Stimulated activated CD8-positive, alpha-beta memory T cell treated with anti-CD3 and anti-CD28 coated beads, Interleukin-12 subunit alpha, Interleukin-12 subunit beta, amount 100 ng/mL, for 4 hours (primary cell): ENCODE measurements at places on chromosomes 4 and X.
A peak's percentile ranks its signal among the peaks of the same experiment; 100 is the strongest.

DNA sequence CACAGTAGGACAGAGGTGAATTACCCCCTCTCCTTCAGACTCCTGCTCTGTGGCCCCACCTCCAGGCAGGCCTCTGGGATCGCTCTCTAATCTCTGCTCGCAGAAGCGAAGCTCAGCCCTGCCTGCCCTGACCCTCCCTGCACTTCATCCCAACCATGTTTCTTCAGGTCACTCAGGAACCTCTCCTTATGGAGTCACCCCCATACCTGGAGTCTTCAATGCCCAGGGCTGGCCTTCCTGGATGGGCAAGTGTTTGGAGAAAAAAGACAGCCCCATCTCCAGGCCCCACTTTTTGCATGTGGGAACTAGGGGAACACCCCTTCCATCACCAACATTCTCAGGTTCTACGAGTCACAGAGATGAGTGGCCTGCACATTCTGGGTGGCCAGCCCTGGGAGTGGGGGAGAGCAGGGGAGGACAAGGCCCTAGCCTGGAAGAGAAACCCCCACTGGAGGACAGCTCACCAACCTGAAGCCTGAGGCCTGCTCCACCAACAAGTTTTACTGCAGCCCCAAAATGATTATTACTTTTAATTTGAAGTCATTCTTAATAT lies 90.8 kb downstream of the PPP2R2C start:
- no peak for DNase-seq

GRCh38 chr4:125836597-125837195 lies 521.9 kb downstream of the FAT4 start:
- no peak for DNase-seq

DNA sequence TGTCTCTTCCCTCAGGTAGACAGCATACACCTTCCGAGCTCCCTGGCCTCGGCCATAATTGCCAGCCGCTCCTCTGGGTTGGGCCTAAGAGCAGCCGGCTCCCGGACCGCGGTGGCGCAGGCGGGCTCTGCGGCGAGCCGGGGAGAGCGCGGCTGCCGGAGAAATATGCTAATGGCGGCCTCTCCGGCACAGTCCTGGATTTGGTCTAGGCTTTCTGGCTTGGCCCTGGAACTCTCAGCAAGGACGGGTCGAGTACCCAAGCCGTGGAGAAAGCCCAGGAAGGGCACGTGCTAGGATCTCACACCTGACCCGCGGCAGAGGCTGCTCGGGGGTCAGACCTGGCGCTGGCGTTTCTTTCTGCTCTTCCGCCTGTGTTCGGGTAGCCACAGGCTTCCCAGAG lies 18.6 kb upstream of the ZIC3 start:
- no peak for DNase-seq

- no peak for DNase-seq
Measured at GRCh38 chr4:94363136-94363655, 20.6 kb upstream of the HPGDS start.

- no peak for DNase-seq
Measured at GRCh38 chr4:150215601-150216000, 137.4 kb downstream of the DCLK2 start.

GRCh38 chr4:137421796-137422195 lies 110.5 kb downstream of the PCDH18 start:
- DNase-seq: no peak

DNA sequence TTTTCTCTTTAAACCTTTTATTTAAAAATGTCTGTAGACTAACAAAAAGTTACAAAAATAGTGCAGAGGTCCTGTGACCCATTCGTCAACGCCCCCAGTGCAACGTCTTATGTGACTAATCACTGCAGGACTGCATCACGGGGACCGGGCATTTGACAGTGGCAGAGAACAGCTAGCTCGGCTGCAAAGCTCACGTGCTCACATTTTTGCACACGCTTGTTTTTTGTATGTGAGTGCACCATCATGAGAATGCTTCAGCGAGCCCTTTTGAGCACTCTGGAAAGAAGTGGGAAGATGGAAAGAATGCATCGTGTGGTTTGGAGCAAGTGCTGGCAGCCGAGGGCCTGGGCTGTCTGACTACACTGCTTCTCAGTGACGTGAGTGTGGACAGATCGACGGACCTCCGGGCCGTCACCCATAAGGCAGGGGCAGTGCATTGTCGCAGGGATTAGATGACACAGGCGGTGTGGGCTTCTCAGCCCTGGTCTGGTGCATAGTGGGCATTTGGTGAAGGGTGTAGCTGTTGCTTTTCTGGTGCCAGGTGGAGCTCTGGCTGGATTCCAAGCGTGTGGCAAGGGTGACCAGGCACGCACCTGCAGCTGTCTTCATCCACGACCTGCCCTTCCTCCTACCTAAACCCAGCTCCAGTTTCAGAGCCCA lies 17.7 kb downstream of the SPON2 start:
- DNase-seq: no peak

GRCh38 chr4:94827481-94828110 lies 69.8 kb downstream of the BMPR1B start:
- no peak for DNase-seq

GRCh38 chrX:107924136-107924746 lies 57.9 kb downstream of the TEX13B start:
- DNase-seq: no peak

GRCh38 chr4:42768125-42768748 lies 111.3 kb upstream of the ATP8A1 start:
- DNase-seq: no peak

- DNase-seq: no peak
Measured at GRCh38 chrX:100995469-100995868, 26.0 kb downstream of the ARL13A start.

GRCh38 chrX:15739886-15740285 lies 1.8 kb downstream of the CA5B start:
- DNase-seq: no peak

- no peak for DNase-seq
Measured at GRCh38 chr4:142600952-142601351, 245.1 kb downstream of the INPP4B start.

- DNase-seq: peak; percentile 73
Measured at GRCh38 chr4:78938868-78939666, at the start of gene PAQR3. TSS of gene PAQR3 (minus strand) at chr4:78939438. CDS start at chr4:78939224, 214 bp downstream.

DNA sequence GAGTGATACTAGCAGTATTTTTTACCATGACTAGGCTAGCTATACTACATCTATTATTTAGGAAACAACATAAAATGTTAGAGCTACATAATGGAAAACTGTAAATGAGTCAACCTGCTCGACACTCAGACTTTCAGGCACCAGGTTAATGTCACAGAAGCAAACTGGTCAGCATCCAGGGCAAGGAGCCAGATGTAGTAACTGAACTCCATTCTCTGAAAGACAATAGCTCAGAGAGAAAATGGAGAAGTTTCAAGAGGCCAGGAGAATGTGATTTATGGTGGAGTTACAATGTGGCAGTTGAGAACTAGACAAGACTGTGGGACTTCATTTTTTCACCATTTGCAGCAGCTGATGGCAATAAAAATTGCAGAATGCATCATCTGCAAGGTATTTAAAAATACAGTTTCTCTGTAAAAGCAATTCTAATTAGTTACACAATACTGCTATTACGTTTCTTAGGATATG lies 342.7 kb upstream of the PABPC4L start:
- no peak for DNase-seq

DNA sequence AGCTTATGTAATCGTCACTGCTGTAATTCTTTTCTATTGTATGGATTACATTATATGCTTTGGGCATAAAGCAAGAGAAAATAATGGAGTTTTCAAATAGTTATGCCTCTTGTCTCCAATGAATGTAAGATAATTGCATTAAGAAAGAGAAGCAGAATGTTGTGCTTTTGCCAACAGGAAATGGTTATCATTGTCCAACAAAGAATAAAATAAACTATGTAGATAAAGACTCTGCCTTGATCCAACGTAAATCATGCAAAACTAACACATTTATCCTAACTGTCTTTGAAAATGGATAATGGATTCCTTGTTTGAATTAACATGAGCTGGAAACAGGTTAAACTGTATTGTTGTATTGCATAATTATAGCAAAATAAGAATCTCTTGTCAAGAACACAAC lies 1709.0 kb downstream of the PCDH7 start:
- no peak for DNase-seq

DNA sequence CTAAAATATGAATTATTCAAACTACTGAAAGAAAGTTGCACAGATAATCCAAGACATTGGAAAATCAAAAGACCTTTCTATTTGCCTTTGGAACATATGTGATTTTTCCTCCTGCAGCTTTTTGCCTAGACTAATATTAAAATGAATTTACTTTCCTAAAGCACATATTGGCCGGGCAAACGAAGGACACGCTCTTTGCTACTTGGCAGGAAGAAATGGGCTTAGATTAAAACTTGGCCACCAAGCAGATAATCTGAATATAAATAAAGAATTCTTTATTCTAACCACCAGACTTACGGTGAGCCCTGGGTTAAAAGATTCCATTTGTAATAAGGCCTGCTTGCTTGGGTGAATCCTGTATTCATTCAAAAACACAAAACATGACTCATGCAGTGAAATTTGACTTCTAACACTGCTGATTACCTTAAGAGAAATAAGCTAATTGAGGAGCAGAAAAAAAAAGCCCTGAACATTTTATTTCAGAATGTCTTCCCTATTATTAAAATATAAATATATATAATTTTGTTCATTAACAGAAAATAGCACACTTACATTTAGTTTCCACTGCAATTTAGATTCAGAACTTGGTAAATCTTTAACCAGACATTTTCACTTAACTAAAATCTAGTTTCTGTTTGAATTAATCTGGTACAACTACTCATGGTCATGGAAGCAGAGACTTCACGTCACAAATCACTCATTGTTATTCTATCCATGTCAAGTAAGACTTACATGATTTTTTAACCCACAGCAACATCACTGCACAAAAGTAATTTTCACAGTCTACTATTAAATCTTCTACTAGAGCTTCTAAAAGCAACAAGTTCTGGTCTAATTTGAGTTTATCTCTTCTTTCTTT lies 116.1 kb upstream of the PLAC1 start:
- no peak for DNase-seq

DNA sequence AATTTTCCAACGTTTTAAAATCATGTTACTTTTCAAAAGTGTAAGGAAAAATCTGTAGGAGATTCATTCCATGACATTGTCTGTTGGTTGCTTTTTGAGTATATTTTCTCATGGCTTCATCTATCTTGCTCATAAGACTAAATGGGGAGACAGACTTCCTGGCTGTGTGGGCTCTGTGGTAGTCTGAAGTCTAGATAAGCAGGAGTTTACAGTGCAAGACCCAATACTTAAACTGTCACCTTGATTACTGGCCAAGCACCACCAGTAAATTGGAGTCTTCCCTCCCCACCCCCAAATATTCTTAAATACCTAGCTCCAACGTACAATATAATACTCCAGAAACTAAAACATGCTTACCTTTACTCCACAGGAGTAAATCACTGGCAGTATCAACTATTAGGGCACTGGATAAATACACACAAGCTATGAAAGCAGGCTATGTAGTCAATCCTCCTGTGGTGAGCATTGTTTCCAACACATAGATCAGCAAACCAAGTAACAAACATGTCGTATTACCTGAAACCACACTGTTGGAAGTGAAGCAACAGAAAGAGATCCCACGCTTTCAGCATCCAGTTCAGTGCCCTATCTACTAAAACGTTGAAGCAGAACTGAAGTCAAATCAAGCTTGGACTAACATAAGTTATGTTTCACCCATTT lies 6.2 kb downstream of the HNRNPD start:
- DNase-seq: no peak

DNA sequence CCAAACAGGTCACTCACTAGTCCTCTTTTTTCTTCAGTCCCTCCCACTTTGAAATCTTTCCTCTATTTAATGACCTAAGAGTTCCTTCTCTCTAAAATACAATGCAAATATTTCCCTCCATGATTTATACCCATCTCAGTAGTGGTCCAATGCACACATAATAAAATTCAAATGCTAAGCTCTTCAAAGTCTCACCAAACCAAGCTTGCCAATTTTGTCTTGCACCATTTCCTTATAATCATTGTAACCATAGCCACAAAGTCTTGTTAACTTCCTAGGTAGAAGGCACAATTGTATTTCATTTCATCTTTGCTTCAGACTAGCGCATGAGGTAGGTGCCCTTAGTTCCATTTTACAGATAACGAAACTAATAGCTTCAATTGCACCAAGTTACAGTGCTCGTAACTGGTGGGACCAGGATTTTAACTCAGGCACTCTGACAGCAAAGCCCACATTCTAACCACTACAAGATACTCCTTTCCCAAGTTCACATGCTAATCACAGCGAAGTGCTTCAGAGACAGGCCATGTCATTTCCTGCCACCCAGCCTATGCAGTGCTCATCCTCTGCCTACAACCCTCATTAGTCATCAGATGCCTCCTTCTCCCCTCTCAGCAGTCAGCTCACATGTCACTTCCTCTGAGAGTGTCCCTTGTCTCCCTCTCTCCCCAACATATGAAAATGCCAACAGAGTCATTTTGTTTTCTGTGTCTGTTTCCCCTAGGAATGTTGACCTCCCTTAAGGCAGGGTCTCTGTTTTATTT lies 66.9 kb upstream of the PPARGC1A start:
- no peak for DNase-seq

GRCh38 chr4:17709763-17710068 lies 71.7 kb downstream of the FAM184B start:
- no peak for DNase-seq

- no peak for DNase-seq
Measured at GRCh38 chr4:109662771-109663170, 40.5 kb downstream of the CASP6 start.

DNA sequence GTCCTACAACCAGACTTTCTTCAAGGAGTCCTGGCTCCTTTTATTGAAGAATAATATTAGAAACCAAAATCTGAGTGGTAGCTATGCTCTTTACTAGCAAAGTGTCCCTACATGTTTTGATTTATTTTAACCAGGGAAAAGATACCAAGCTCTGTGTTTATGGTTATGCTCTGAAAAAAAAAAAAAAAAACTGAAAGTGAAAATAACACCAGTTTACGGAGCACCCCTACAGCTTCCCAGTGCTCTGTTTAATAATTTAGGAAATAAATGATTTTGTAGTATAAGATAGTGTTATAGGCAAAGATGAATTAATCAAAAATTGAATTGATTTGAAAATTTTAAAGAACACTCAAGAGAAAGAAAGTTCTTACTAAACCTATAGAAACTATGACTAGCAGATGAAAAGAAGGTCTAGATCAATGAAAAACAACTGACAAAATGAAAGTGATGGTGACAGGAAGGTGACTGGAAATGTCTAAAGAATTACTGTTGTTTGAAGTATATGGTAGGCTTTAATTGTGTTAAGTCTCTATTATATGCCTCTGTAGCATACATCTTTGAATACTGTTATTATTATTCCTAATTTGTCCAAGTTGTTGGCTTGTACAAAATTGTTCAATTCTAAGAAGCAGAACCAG lies 1698.4 kb upstream of the PCDH10 start:
- no peak for DNase-seq

DNA sequence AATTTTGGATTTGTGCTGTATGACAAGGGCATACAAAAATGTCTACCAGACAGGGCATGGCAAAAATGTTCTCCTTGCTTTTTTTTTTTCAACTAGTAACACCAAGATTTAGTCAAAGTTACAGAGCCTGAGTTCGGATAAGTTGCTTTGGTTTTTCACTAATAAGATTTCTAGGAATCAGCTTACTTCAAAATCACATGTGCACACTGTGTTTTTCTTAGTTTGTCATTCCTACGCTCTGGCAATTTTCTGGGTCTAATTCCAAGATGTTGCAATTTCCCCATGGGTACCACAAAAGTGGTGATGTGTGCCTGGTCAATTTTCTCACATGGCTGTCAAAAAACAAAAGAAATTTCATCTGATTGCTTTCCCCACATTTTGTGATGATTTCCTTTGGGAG lies 6.3 kb downstream of the C1QTNF7 start:
- no peak for DNase-seq
